ENCODE measurements at places on chromosomes 13 and 19.
A peak's percentile ranks its signal among the peaks of the same experiment; 100 is the strongest.

DNA sequence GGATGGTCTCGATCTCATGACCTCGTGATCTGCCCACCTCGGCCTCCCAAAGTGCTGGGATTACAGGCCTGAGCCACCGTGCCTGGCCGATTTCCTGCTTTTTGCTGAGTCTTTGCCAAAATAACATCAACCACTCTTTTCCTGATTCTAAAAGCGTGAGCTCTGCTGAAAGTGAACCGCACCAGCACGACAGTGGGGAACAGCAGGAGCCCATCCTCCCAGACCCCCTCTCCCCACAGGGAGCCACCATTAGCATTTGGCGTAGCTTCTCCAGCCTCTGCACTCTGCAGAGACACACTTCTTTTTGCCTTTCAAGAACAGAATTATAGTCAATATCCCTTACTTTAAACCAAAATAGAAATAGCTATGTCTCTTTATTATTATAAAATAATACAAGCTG lies 41.3 kb downstream of the MYH14 start:
- no peak for DNase-seq

- DNase-seq = no peak
Measured at GRCh38 chr13:90493667-90494066, 853.8 kb upstream of the MIR17HG start.

- no peak for DNase-seq
Measured at GRCh38 chr13:97627566-97627965, 193.6 kb downstream of the RAP2A start.

DNA sequence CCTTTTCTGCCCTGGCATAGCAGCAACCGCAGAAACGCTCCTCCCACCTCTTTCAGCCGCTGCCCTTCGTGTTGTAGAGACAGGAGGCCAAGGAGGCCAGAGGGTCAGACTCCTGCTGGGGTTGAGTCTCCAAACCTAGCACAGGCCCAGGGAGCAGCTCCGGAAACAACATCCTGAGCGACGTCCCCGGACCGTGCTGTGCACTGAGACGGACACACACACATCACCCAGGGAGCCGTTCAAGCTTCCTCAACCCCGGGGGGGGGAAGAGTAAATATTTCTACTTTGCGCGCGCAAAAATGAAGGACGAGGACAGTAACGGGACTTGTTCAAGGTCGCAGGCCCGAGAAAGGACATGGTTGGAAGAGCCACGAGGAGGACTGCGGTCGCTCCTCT lies 657 bp downstream of the ZNF550 start:
- DNase-seq = no peak

DNA sequence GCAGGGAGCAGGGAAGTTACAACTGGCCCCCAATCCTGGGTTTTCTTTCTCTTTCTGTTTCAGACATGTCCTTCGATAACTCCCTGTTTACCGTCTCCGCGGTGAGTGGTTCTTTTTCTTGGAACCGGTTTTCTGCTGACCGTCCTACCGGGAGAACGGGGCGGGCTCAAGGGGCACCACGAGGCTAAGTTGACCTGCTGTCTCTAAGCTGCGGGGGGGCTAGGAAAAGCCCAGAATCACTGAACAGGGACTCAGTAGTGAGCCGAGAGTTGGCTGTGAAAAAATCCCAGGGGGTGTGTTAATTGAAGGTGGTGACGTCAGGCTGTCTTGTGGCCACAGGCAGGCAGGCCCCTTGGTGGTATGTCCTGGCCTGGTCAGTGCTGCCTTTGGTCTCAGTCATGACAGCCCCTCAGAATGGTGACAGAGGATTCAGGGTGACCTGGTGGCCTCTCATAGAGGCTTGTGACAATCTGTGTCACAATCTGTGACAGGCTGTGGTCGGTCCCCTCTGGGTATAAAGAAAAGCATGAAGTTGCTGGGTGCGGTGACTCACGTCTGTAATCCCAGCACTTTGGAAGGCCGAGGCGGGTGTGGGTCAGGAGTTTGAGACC lies 8.1 kb upstream of the CARM1 start:
- no peak for DNase-seq

DNA sequence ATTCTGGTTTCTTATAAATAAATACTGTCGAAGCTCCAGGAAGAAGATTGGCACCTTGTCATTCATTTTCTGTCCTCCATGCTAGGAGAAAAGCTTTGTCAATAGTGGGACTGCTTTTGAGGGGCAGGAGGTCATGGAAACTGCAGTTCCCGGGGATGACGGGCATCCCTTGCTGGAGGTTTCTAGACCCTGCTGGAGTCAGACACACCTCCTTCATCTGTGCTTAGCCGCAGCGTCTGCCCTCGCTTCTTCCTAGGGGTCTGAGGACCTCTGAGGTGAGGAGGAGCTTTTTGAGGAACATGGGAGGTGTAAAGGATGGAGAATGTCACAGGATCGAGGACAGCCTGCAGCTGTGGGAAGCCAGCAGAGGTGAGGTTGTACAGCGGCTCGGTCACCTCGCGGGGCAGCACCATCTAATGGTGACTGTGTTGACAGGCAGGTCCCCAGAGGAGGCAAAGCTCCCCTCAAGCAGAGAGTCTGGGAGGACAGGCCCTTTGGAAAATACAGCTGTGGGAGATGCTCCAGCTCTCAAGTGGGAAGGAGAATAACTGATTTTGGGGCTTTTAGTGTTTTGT lies 172.7 kb upstream of the RNF113B start:
- no peak for DNase-seq

DNA sequence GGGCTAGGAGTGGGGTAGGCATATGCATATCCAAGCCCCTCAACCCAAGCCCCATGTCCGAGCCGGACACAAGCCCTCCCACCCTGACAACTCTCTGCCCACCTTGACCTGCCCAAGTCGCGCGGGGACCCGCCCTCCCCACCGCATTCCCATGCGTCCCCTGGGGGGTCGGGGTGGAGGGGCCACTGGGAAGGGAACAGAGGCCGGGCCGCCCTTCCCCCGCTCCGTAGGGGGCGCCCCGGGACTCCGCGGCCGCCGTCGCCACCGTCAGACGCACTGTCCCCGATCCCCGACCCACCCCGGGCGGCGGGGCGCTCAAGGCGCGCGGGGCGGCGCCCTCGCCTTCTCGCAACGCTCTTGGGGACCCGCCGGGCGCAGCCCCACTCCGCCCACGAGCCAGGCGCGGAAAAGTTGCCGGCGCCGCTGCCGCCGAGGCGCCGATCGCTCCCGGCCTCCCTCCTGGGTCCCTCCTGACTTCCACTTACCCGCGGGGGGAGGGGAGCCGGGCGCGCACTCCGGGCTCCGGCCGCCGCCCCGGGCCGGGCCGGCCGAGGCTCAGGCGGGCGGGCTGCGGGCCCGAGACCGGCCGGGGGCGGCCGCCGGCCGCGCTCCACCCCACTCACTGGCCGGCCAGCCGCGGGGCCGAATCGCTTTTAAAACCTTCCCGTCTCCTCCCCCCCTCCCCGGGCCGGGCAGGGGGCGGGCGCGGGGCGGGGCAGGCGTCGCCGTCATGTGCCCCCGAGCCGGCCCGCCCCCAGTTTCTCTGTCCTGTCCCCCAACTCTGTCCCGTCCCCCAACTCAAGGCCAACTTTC lies 34.4 kb upstream of the NANOS3 start:
- peak; percentile 68 for DNase-seq

GRCh38 chr13:43375797-43376465 lies 352.5 kb downstream of the DNAJC15 start:
- DNase-seq = no peak

- DNase-seq = no peak
Measured at GRCh38 chr19:50720921-50721381, 1.3 kb upstream of the SHANK1 start.
